ENCODE measurements at places on chromosomes 5 and 9.

DNA sequence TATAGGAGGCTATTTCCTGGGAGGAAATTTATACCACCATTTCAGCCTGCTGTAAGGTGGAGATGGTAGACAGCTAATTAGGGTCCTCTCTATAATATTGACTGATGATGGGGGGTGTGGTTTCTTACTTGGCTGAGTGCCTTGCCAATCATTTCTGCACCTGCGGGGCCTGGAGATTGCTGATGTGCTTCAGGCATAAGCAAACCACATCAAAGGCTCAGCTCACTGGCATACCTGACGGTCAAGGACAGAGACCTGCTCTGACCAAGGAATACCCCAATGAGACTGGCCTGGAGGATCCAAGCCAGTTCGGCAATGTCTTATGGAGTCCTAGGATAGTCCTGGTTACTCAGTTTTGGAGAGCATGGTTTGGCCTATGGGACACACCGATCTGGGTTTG lies 29.5 kb downstream of the ANKH start:
- H3K27ac ChIP-seq: no peak overlapping the region
- no peaks in the 10 kb centered on the region for H3K27me3 ChIP-seq
- no peaks in the 10 kb centered on the region for H3K36me3 ChIP-seq
- no peak overlapping the region for H3K4me3 ChIP-seq
- no peak for DNase-seq

DNA sequence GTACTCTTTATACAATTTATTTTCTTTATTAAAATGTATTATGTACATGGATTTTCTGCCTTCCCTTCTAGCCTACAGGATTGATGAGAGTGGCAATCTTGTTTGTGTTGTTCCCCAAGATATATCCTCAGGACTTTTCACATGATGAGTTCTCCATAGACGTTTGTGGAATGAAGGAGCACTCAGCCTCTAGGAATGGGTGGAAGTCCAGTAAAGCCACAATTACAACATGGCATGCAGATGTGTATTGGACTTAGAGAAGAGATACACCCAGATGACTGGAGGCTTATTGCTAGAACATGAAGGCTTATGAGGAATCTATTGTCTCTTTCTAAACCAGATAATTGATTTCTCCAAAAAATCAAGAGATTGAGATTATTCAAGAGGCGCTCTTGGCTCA lies 8.2 kb upstream of the DOCK2 start:
- no peaks in the 10 kb centered on the region for H3K36me3 ChIP-seq
- no peak overlapping the region for H3K4me3 ChIP-seq
- no peaks in the 10 kb centered on the region for H3K4me1 ChIP-seq

- no peaks in the 10 kb centered on the region for H3K36me3 ChIP-seq
- H3K27me3 ChIP-seq: no peaks in the 10 kb centered on the region
- H3K27ac ChIP-seq: no peak overlapping the region
- H3K4me1 ChIP-seq: no peaks in the 10 kb centered on the region
- H3K4me3 ChIP-seq: no peak overlapping the region
These were observed 139.5 kb downstream of the ATPSCKMT start for GRCh38 chr5:10110228-10110627.

DNA sequence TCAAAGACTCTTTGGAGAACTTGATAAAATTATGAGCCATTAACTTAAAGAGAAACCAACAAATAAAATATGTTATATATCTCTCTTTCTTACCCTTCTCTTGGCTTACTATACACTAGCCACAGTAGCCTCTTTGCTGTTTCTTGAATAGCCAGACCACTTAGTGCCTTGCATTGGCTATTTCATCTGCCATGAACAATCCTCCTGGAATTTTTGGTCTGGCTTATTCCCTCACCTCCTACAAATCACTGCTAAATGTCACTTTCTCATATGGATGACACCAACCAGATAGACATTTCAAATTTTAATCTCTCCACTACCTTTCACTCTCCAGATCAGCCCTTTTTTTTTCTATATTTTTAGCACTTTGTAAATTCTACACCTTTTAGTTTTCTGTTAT lies 1581.7 kb downstream of the EFNA5 start:
- H3K36me3 ChIP-seq: no peaks in the 10 kb centered on the region
- no peak overlapping the region for H3K4me3 ChIP-seq
- H3K27ac ChIP-seq: no peak overlapping the region
- no peak for DNase-seq
- no peaks in the 10 kb centered on the region for H3K4me1 ChIP-seq

- no peaks in the 10 kb centered on the region for H3K27me3 ChIP-seq
- no peaks in the 10 kb centered on the region for H3K36me3 ChIP-seq
- no peak for DNase-seq
- no peaks in the 10 kb centered on the region for H3K4me1 ChIP-seq
- H3K4me3 ChIP-seq: no peak overlapping the region
- no peak overlapping the region for H3K27ac ChIP-seq
These were observed 43.1 kb upstream of the SLC2A8 start for GRCh38 chr9:127353882-127354281.

GRCh38 chr5:73950441-73950873 lies 324.5 kb downstream of the ARHGEF28 start:
- H3K4me1 ChIP-seq: no peaks in the 10 kb centered on the region
- DNase-seq: no peak
- no peaks in the 10 kb centered on the region for H3K27me3 ChIP-seq
- no peak overlapping the region for H3K27ac ChIP-seq
- H3K36me3 ChIP-seq: no peaks in the 10 kb centered on the region

DNA sequence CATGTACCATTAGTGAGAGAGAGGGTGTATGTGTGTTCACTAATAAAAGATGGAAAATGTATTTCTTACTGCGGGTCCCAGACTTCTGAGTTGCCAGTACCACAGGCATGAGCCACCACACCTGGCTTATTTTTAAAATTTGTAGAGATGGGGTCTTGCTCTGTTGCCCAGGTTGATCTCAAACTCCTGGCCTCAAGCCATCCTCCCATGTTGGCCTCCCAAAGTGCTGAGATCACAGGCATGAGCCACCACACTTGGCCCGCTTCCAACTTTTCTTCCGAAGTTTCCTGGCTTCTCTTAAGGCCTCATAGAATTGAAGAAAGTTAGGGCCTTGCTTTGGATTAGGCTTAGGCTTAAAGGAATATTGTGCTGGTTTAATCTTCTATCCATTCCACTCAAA lies 40.4 kb upstream of the F2RL2 start:
- H3K27ac ChIP-seq: no peak overlapping the region
- no peak for DNase-seq
- no peaks in the 10 kb centered on the region for H3K4me1 ChIP-seq
- H3K4me3 ChIP-seq: no peak overlapping the region
- no peaks in the 10 kb centered on the region for H3K27me3 ChIP-seq

GRCh38 chr9:73683862-73684591 lies 532.4 kb downstream of the ANXA1 start:
- no peak overlapping the region for H3K27ac ChIP-seq
- H3K36me3 ChIP-seq: no peaks in the 10 kb centered on the region
- H3K27me3 ChIP-seq: no peaks in the 10 kb centered on the region
- no peak overlapping the region for H3K4me3 ChIP-seq
- DNase-seq: no peak

DNA sequence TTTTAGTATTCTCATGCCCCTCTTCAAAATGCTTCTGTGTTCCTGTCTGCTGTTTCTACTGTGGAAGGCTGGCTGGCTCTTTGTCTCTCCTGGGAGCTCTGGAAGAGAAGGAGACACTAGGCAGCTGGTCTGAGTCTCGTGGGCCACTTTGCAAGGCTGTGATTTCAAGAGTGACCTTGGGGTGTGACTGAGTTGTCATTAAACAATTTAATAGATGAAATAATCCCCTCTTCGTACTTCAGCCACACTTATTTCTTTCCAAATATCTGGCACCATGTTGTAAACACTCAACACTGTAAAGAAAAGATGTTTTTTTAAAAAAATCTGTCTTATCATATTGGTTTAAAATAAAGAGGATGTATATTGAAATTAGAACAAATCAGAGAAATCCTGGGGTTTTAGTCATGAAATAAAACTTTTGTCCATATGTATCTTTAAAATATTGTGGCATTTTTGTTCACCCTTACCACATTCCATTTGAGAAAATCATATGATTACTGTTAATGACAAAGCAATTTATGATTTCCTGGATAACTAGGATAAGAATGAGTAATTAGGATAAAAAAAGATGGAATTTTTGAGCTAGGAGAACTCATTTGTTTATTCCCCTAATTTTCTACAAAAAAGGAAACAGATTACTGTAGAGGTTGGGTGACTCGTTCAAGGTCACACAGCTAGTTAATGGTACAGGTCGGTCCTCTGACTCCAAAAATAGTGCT lies 200.8 kb downstream of the MAT2B start:
- DNase-seq: no peak
- no peaks in the 10 kb centered on the region for H3K4me1 ChIP-seq
- H3K27ac ChIP-seq: no peak overlapping the region
- H3K4me3 ChIP-seq: no peak overlapping the region

DNA sequence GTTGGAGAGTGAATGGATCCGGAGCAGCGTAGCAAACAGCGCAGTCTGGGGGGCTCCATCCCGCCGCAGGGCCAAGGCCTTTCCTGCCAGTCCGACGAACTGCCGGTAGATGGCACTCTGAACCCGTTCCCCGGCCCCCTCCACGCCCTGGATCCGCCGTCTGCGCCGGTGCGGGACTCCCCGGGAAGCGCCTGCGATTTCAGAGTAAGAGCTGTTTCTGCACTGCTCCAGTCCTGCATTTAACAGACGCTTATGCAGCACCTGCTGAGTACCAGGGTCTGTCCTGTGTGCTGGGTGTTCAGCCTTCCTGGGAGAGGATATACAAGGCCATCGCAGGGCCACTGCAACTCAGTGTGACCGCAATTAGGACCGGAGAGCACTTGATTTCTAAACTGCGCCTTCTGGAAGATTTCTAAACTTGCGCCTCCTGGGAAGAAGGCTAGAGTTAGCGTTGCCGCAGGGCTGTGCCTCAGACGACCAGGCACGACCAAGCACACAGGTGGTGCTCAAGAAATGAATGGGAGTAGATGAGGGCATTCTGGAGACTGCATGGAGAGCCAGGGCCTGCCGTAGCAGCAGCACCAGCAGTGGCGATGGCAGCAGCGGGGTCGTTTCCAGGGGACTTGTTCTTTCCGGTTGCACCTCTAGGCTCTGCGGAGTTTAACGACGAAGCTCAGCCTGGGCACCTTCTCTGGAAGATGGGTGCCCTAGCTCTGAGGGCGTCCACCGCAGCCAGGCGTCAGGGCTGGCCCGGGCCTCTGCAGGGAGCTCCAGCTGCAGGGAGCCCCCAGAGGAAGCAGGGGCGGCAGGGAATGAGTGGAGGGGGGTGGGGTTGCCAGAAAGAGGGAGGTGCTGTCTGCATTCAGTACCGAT lies 14.3 kb upstream of the TIFAB start:
- DNase-seq: peak; percentile 80
- no peak overlapping the region for H3K27ac ChIP-seq
- peak overlapping the region; percentile 26 for H3K4me3 ChIP-seq
- H3K36me3 ChIP-seq: no peaks in the 10 kb centered on the region
- peaks cover 22% of the 10 kb centered on the region for H3K27me3 ChIP-seq
- no peaks in the 10 kb centered on the region for H3K4me1 ChIP-seq

- peaks cover 4% of the 10 kb centered on the region for H3K4me1 ChIP-seq
- H3K27me3 ChIP-seq: no peaks in the 10 kb centered on the region
- no peaks in the 10 kb centered on the region for H3K36me3 ChIP-seq
- DNase-seq: no peak
- peak overlapping the region; percentile 89 for H3K27ac ChIP-seq
- no peak overlapping the region for H3K4me3 ChIP-seq
These were observed 27.5 kb downstream of the IRF1 start for GRCh38 chr5:132462856-132463745.
